ENCODE measurements at places on chromosomes 2 and 18.

GRCh38 chr2:17879137-17879912, 858 bp downstream of the KCNS3 start:
- DNase-seq: peak; percentile 98

DNA sequence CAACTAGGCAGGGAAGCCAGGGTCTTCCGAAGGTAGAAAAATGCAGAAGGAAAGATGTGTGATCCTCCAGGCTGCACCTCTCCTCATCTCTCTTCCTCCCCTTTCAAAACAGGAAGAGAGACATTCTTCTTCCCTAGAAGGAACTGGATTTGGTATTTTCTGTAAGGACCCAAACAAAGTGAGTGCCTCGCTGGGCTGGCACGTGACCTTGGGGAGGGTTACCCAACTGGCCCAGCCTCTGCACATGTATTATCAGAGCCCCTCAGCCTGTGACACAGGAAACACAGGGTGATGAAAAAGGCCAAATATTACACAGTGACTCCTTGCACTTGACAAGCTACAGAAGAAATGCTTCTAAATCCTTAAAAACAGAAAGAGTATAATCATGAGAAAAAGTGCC, 2.3 kb downstream of the HJURP start:
- no peak for DNase-seq

GRCh38 chr18:35513181-35513936, 15.6 kb upstream of the INO80C start:
- no peak for DNase-seq

DNA sequence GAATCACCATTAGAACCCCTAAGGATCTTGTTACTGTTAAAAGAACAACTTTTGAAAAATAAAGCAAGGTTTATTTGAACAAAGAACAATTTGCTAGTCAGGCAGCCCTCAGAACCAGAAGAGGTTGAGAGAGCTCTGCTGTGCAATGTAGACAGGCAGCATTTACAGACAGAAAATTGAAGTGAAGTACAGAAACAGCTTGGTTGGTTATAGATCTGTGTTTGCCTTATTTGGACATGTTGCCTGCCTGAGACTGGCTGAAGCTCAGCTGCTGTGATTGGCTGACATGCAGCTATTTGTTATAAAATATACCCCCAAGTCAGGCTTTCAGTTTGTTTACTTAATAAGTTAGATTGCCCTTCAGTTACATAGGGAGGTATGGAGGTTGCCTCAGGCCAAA, 12.5 kb downstream of the MSTN start:
- peak; percentile 17 for DNase-seq

GRCh38 chr2:98374286-98374685, 28.0 kb downstream of the CNGA3 start:
- no peak for DNase-seq

- DNase-seq: no peak
Measured at GRCh38 chr2:178088774-178089270, 16.2 kb upstream of the PDE11A start.

DNA sequence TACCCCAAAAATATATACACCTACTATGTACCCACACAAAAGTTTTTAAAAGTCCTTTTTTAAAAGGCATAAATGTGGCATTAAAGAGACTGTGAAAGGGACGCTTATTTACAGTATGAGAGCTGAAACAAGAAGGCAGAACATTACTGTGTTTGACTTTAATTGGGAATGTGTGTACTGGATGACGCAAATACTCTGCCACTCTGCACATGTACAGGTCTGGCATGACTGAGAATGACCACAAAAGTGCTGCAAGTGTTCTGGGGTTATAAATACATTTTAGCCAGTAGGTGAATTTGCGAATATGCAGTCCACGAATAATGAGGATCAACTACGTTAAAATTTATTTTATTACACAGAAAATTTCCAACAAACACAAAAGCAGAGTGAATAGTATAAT, 11.4 kb downstream of the DARS1 start:
- DNase-seq: no peak

GRCh38 chr2:177533253-177533652, 140.7 kb downstream of the AGPS start:
- no peak for DNase-seq

All from NCI-H2171 treated with DMSO at 0.1 percent for 48 hours (cell line).